Endodermal cell (in vitro differentiated cells): ENCODE measurements at places on chromosomes 7 and 10.

GRCh38 chr7:155360495-155361345 lies 63.0 kb downstream of the INSIG1 start:
- DNase-seq, result no peak

DNA sequence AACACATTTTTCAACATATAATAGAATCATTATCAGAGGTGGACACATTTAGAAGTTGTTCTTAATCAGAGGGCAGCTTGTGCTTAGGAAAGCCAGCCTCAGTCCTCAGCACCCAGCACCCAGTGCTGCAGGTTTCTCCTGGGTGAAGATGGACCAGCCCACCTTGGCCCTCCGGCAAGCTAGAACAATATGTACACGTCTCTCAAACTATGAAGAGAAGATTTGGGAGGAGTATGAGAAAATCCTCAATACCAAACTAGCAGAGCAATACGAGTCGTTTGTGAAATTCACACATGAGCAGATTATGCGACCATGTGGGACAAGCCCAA lies 13.5 kb upstream of the RALA start:
- no peak for DNase-seq

GRCh38 chr7:71182438-71182935 lies 50.5 kb downstream of the GALNT17 start:
- DNase-seq, result no peak

- no peak for DNase-seq
Observed at GRCh38 chr10:64093304-64093703, 572.1 kb downstream of the REEP3 start.

GRCh38 chr7:1642291-1642731 lies 27.8 kb upstream of the ELFN1 start:
- DNase-seq, result no peak

DNA sequence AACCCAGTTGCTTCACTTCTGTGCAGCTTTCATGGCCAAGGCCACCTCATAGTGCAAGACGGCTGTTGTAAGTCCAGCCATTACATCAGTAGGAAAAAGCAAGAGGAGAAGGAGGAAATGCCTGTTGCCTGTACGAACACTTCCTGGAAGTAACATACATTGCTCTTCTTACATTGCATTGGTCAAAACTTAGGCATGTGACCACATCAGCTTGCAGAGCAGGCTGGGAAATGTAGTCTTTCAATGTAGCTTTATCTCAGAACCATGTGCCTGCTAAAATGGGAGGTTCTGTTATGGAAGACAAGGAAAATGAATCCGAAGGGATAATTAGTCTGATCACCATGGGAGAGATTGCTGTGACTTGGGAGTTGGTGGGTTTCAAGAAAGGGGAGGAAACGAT lies 4.3 kb downstream of the SLC29A3 start:
- DNase-seq, result no peak

DNA sequence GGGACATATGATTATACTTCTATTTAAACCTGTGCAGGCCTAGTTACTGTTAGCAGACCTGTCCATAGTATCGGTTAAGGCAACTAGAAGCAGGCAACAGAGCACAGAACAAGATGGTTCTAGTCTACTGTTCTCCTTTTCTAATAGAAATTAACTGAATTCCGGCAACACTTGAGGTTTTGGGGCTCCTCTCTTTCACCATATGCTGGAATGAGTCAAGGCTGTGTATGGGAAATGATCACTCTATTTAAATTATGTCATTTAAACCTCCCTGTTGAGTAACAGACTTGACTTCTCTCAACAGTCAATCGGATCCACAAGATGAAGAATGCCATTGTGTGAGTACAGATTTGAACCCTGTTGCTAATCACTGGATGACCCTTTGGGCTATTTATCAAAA lies 6.2 kb upstream of the OTUD1 start:
- no peak for DNase-seq

DNA sequence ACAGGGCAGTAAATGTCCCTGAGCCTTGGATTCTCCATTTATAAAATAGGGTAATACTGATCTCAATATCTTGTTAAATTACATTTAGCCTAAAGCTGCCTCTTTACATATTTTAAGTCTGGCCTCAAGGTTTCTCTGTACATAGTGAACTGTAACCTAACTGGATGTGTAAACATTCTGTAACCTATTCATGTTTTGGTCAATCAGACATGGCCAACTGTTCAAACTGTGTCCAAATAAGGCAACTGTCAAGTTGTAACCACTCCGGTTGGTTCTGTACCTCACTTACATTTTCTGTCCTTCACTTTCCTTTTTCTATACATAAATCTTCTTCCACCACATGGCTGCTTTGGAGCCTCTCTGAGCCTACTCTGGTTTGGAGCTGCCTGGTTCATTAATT lies 107.1 kb upstream of the ITGB1 start:
- DNase-seq, result no peak

DNA sequence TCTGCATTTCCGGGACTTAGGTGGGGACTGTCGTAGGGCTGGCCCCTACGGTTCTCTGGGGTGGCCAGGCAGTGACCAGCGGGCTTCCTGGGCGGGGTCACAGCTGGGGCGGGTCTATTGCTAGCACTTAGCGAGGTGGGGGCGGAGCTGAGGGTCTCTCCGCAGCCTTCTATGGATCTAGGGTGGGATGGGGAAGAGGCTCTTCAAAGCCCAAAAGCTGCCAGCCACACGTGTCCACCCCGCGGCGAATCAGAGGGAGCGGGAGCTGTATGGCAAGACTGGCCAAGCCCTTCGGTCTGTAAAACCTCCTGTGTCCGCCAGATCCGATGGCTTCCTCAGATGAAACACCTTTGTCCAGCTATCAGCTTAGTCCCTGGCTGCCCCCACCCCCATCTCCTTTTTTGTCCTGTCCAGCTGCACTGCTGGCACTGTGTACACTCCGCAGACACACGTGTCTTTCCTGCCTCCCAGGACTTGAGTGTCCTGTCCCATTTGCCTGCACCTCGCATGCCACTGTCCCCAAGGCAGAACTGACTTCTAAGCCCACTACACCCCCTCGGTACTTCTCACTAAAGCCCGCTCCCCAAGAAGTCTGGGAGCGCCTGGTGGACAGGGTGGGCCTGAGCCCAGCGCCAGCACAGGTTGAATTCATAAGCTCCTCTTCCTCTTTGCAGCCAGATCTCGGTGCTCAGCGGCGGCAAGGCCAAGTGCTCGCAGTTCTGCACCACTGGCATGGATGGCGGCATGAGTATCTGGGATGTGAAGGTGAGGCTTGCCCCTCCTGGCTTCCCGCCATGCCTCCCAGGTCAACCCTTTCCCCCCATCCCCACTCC lies 14.8 kb downstream of the PDAP1 start:
- no peak for DNase-seq

DNA sequence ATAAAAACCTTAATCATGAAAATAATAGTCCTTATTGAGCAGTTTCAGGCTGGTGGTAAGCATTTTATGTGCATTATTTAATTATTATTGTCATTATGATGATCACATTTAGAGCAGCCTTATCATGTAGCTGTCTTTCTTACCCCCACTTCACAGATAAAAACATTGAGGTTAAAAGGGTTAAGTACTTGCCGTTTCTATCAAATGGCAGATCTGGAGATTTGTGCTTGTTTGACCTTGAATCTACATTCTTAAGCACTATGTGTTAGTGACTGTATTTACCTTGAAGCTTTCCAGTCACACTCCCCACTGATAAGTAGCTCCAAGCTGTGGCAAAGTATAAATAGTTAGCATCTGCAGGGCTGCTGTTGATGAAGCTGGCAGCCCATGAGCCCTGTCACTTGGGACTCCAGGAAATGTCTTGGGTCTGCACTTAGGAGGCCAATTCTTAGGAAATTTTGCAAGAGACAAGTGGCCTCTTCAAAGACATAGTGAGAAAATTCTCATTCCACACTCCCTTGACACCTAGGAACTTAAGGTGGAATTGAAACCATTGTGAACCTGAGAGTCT lies 116.8 kb upstream of the AGR3 start:
- DNase-seq, result no peak

DNA sequence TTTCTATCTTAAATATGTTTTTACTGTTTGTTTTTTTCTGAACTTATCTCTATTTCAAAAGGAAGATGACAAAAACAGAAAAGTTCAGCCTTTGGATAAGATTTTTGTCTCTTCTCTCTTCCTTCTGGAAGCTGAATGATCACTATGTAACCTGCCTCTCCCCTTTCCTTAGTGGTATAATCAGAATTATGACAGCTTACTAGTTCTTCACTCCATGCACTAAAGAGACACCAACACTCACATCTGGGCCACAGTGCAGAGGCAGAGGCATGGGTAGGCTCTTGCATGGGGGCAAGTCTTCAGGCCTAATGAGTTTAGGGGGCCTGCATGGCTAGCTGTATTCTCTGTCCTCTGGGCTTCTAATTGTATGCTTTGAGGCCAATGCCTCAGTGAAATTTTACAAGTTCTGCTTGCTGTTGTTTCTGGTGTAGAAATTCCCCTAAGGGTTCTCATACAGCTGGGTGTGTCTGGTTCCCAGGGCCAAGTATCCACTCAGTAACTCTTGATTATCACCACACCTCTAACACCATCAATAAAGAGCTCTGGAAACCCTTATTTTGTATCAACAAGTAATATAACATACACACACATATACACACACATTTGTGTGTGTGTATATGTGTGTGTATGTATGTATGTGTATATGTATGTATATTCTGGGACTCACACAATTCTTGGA lies 96.8 kb upstream of the POM121L12 start:
- DNase-seq, result no peak

DNA sequence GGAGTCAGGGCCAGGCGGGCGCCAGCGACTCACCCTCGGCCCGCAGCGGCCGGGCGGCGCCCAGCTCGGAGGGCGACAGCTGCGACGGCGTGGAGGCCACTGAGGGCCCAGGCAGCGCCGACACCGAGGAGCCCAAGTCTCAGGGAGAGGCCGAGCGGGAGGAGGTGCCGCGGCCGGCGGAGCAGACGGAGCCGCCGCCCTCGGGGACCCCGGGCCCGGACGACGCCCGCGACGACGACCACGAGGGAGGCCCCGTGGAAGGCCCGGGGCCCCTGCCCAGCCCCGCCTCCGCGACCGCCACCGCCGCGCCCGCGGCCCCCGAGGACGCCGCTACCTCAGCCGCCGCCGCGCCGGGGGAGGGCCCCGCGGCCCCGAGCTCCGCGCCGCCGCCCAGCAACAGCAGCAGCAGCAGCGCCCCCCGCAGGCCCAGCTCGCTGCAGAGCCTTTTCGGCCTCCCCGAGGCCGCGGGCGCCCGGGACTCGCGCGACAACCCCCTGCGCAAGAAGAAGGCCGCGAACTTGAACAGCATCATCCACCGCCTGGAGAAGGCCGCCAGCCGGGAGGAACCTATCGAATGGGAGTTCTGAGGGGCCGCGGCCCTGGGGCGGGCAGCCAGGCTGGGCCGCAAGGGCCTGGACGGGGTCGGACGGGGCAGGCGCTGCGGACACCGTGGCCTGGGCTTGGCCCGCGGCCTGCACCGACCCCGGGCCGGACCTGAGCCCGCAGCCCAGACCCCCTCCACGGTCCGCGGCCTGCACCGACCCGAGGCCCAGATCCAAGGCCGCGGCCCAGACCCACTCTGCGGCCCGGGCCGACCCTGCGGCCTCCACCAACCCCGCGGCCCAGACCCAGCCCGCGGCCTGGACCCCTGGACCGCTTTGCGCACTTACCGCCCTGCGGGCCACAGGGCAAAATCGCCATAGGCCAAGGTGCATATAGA lies 37.9 kb upstream of the SH2B2 start:
- DNase-seq, result peak; percentile 87

DNA sequence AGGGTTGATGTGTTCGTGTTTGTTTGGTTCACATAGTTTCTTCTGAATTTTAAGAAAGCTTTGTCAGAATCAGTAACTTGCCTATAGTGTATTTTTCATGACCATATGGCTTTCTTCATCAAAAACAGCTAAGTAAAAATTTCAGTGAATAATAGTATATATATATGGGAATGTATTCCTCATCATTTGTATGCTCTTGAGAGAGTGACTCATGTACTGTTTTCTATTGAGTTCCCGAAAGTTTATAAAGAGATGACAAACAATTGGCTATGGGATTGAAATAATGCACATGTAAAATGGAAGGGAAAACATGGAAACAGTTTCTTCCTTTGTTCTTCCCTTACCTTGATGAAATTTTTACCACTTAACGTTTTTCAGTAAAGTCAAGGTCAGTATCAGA lies 56.4 kb downstream of the KAT6B start:
- no peak for DNase-seq

DNA sequence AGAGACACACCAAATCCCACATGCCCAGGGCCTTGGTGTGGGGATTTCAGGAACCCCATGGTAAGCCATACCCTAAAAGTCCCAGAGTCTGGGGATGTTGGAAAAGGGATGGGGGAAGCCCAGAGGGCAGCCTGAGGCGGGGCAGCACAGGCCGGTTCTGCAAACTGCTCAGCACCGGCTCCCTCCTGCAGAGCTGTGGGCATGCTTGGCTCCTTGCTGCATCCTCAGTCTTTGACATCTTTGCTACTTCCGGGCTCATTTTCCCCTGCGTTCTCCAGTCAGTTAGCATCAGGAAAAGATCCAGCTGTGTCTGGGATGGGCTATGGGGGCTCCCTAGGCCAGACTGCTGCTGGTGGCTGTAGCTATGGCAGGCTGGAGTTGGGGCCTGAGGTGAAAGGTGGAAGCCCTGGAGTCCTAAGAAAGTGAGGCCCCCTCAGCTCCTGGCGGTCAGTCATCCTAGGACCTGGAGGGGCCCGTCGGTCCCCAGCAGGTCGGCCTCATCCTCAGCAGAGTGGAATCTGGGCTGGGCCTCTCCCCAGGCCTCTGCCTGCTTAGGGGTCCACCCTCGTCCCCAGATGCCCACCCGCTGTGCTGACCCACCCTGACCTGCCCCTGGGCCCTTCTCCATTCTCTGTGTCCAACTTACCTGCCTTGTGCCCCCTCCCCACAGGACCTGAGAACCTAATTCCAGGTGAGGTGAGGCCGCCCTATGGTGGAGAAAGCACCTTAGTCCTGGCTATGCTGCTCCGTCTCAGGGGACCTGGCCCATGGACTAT lies 9.3 kb downstream of the TBATA start:
- DNase-seq, result peak; percentile 34

DNA sequence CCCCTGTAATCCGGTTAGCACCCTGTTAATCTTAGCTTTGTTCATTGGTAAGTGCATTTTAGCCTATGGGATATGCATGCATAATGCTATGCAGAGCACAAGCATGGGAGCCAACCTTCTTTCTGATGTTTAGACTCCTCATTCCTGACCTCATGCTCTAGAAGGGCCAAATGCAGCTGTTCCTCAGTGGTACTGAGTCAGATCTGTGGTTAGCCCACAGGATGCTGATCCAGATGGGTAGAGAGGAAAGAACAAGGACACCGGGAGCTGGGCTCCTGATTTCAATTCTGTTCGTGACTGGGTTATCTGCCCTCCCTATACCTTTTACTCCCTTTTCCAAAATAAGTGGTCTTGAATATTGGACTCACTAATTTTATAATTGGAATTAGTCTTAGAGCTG lies 31.7 kb upstream of the C10orf90 start:
- no peak for DNase-seq

GRCh38 chr10:118669835-118670234 lies 74.4 kb upstream of the PRLHR start:
- DNase-seq, result no peak

GRCh38 chr7:815284-816216 lies 16.7 kb upstream of the SUN1 start:
- peak; percentile 96 for DNase-seq

- DNase-seq, result no peak
Observed at GRCh38 chr7:13414661-13415107, 574.8 kb downstream of the ETV1 start.

- peak; percentile 26 for DNase-seq
Observed at GRCh38 chr10:125260260-125260659, 99.9 kb upstream of the CTBP2 start.
